ENCODE measurements at places on chromosomes 13 and 19.
A peak's percentile ranks its signal among the peaks of the same experiment; 100 is the strongest.

DNA sequence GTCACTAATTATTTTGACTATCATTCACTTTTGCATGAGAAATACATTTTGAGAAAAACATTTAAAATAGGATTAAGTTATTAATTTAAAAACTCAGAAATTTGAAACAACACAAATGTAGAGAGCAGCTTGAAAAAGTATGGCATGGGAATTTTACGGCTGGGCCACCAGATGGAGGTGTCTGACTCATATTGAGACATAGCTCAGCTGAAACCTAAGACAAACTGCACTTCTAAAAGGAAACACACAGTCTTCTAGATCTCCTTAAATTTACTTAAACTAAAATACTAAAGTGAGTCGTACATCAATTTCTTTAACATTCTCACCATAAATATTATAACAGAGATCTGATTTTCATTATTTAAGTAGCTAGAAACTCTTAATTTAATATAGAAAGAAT is 41.9 kb upstream of the POSTN start:
- DNase-seq, result peak; percentile 61

GRCh38 chr19:1874554-1875185 is 10.6 kb downstream of the ABHD17A start:
- DNase-seq, result no peak

GRCh38 chr13:87999240-87999700 is 328.1 kb downstream of the SLITRK5 start:
- DNase-seq, result peak; percentile 43

DNA sequence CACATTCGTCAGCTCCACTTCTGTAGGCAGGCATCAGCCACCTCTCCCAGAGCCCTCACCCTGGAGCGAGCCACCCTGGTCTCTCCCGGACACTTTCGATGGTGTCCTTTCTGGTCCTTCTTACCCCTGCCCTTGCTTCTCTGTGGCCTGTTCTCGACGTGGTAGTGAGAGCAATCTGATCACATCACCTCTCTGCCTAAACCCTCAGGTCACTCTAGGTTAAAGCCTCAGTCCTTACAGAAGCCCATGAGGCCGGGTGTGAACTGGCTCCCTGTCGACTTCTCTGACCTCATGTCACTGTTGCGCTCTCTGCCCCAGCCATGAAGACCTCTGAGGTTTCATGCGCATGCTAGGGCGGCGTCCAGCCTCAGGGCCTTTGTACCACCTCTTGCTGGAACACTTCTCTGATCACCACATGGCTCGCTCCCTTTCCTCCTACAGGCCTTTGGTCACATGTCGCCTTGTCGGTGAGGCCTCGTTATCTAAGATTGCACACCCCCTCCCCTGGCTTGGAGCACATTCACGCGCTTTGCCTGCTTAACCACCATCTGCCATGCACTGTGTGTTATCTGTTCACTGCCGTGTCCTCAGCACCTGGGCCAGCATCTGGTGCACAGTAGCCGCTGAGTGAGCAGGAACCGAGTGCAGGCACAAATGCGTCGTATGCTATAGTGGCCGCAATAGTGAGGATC is 101.5 kb downstream of the DPF1 start:
- no peak for DNase-seq

DNA sequence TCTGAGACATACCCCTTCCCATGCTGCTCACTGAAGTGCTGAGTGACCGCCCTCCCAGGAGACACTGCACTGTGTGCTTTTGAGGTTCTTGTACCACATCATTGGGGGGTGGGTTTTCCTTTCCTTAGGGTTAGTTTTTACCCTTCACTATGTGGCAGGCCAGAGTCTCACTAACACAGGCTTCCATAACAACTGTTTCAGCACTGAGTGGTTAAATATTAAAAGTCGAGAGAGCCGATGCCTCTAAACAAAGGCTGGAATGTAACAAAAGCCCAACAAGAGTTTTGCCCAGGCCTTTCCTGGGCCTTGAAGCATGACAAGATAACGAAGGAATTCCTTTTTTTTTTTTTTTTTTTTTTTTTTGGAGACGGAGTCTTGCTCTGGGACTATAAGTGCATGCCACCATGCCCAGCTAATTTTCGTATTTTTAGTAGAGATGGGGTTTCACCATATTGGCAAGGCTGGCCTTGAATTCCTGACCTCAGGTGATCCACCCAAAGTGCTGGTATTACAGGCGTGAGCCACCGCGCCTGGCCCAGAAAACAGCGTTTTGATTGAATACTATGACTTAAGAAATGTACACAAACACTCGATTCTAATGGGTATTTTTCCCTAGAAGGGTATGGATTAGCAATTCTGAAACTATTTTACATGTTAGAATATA is 46.5 kb downstream of the ZNF823 start:
- DNase-seq, result no peak

DNA sequence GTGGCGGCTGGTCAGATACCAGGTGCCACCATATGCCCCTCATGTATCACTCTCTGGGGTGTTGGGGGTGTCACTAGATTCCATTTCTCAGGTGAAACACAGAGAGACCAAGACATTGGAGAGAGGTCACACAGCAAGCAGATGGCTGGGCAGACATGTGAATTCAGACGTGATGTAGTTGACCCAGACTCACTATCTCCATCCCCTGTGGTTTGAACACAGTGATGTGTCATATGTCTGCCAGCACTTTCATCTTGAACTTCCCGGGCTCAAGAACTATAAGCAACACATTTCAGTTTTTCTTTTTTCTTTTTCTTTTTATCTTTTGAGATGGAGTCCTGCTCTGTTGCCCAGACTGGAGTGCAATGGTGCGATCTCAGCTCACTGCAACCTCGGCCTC is 16.1 kb upstream of the UPF1 start:
- DNase-seq, result no peak

DNA sequence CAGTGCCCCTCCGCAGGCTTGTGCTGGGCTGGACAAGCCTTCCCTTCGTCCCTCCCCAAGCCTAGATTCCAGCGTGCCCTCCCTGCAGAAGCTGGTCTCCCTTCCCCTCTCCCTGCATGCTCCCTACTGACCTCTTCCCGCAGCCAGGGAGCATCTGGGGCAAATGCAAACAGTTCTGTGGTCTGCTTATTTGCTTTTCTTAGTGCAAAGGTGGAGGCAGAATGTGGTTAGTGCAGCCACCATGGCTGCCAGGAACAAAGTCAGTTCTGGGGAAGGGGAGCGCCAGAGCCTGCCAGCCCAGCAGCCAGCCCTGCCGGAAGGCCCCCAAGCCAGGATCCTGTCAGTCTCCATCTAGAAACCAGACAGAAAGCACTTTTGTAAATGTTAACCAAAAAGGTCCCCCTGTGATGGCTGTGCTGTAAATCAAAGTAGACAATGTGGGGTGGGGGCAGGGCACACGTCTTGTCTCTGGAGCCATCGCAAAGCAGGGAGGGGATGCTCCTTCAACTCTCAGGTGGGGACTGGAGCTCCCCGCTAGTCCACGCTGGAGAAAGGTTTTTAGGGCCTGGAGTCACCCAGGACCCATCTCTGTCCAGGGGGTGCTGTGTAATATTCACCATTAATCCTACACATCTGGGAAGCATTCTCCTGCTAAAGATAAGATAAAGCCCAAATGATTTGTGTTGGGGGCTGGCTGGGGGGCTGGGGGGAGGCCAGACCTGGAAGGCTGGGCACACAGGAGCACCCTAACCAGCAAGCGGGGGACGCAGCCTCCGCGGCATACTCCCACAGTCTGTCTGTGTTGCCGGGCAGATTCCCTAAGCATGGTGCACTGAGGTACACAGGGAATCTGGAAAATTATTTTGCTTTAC is 30.9 kb downstream of the SERP2 start:
- no peak for DNase-seq

GRCh38 chr13:26855071-26855470 is 94.5 kb upstream of the GPR12 start:
- DNase-seq, result no peak

- DNase-seq, result no peak
Measured at GRCh38 chr19:16830679-16831078, 1.5 kb downstream of the SIN3B start.

GRCh38 chr19:55116232-55116858 is 1.1 kb downstream of the PPP1R12C start:
- DNase-seq, result peak; percentile 91

- DNase-seq, result no peak
Measured at GRCh38 chr13:110225609-110226574, 81.1 kb downstream of the COL4A1 start.

DNA sequence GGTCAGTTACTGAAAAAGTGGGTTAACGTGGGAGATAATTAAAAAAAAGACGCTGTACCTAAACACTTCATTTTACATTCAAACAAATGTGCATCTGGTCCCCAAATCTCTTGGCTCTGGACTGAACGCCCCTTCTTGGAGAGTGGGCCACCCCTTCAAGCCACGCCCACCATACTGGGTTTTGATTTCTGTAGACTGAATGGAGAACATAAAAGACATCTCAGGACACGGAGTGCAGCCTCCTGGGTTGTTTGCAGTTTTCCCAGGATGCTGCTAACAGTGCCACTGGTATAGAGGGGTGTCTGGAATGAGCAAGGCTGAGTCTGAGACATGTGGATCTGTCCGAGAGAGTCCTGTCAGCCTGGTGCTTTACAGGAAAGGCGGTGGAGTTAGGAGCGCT is 10.6 kb downstream of the TFDP1 start:
- no peak for DNase-seq

GRCh38 chr19:34722353-34722752 is 11.7 kb upstream of the ZNF181 start:
- no peak for DNase-seq

GRCh38 chr19:55541091-55541490 is 4.2 kb upstream of the SBK2 start:
- no peak for DNase-seq

GRCh38 chr13:66359910-66360552 is 870.1 kb downstream of the PCDH9 start:
- no peak for DNase-seq

DNA sequence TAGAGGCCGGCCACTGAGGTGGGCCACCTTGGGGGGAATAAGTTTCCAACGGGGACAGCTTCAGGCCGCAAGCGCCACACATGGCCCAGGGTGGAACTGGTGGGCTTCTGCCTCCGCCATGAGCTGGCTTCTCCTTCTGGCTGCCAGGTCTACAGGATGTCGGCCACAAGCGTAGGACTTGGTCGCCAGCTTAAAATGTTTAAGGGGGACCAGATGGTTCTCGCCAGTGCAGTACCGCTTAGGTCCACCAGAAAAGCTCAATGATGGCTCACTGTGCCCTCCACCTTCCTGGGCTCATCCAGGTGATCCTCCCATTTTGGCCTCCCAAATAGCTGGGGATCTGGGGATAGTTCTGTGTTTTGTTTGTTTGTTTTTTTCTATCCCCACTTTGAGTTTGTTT is 38.7 kb upstream of the ZNF254 start:
- no peak for DNase-seq

GRCh38 chr13:48710160-48710559 is 56.4 kb downstream of the CYSLTR2 start:
- no peak for DNase-seq

DNA sequence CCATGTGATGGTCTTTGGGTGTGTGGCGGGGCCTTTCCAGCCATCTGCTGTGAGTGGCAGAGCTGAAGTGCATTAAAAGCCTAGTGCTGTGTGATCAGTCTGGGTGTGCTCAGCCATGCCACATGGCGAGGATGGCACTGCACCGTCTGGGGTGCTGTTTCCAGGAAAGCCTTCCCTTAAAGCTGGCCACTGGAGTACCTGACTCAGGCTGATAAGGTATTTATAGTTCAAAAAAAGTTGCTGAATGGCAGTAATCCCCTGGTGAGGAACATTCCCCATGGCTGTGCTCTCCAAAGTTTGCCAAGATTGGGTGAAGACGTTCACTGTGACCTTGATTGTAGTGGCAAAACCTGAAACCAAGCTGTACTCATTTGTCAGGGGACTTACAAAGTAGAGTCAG is 6.0 kb downstream of the GPI start:
- DNase-seq, result no peak

DNA sequence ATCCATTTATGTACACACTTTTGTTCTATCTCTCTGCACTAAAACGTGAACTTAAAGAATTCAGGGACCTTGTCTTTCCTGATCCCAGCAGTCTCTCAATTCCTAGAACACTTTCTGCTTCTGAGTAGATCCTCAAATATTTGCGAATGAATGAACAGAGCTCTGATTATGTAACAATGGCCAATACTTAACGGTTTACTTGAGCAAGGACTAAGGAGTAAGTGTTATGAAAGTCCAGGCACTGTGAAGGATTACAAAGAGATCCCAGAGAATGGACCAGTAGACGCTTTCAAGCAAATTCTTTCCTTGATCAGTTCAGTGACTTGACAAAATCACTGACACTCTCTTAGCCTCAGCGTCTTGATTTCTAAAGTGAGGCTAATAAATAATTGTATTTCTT is 514.5 kb upstream of the KLHL1 start:
- no peak for DNase-seq

DNA sequence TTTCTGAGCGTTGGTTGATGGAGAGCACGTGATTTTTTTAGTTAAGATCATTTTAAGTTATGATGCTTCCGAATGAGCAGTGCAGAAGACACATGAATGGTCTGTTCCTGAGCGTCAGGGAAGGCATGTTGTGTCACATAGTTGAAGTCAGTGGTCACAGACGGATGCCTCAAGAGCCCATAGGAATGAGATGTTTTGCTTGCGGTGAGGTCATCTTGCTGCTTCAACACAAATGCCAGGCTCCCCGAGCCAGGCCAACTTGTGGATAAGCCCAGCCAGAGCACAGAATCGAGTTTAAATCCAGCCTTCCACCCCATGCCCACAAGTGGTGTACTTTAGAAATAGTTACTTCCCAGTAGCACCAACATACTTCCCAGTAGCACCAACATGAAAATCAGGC is 5.4 kb downstream of the UPF3A start:
- no peak for DNase-seq

DNA sequence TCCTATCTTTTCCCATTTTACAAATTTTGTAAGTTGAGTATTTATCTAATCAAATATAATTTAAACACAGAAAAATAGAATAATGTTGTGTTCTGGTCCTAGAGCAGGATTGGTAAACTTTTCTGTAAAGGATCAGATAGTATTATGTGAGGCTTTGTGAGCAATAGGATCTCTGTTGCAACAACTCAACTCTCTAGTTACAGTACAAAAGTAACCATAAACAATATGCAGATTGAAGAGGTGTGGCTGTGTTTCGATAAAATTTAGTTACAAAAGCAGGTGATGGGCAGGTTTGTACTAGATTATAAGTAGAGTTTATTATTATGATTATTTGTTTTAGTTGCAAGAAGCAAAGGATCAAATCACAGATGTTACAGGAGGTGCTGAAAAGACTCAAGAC is 15.2 kb upstream of the C1QTNF9B start:
- no peak for DNase-seq

DNA sequence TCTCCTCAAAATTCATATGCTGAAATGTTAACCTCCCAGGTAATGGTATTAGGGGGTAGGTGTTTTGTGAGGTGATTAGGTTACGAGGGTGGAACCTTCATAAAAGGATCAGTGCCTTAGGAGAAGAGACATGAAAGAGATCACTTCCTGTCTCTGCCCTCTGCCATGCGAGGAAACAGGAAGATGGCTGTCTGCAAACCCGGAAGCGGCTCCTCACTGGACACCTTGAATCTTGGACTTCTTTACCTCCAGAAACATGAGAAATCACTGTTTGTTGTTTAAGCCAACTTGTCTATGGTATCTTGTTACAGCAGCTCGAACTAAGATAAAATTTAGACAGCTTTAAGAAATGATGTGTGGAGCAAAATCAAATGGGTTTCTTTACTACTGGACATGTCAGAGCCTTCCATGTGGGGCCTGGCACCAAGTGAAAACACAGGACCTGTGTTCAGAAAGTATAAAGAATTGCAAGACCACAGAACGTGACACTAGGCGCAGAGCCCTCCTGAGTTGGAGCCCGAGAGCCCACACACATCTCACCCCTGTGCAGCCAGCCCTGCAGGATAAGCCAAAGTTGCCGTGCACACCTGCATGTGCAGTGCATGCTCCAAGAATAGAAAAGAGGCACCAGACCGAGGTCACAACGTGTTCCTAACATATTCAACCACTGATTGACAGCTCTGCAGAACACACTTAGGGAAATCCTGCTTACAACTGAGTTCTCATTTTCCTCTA is 112.5 kb upstream of the UQCRFS1 start:
- no peak for DNase-seq
